ENCODE measurements at places on chromosomes 7 and 10. TPM values are rescaled to one million over a fixed set of nuclear protein-coding genes. Genes with fewer than 3 reads are reported as not detected.

NUDT1 gene
- total RNA-seq: 13.6 TPM

HBP1 gene
- 65.8 TPM for total RNA-seq

TAS2R41 gene
- not detected for total RNA-seq

LGI1 gene
- not detected for total RNA-seq

TMEM196 gene
- total RNA-seq: not detected

ADAM12 gene
- total RNA-seq: 0.35 TPM

GIMAP5 gene
- 9.0 TPM for total RNA-seq

FAM24B gene
- 1.0 TPM for total RNA-seq

SPDYE2B gene
- total RNA-seq: not detected

OR2A7 gene
- total RNA-seq: 0.22 TPM

GNAI1 gene
- total RNA-seq: 12.4 TPM

GRCh38 chr7:108201766-108202165, 71.6 kb upstream of the LAMB4 start:
- DNase-seq: no peak

- no peak for DNase-seq
Measured at GRCh38 chr10:129968853-129969183, 4.7 kb upstream of the EBF3 start.

GRCh38 chr10:26438534-26439341, 597 bp downstream of the APBB1IP start:
- peak; percentile 80 for DNase-seq

GRCh38 chr10:112759496-112759895, 190.6 kb upstream of the TCF7L2 start:
- no peak for DNase-seq

DNA sequence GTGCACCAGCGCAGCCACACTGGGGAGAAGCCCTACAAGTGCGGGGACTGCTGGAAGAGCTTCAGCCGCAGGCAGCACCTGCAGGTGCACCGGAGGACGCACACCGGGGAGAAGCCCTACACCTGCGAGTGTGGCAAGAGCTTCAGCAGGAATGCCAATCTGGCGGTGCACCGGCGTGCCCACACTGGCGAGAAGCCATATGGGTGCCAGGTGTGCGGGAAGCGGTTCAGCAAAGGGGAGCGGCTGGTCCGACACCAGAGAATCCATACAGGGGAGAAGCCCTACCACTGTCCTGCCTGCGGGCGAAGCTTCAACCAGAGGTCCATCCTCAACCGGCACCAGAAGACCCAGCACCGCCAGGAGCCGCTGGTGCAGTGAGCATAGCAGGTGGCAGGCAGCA, 12.9 kb downstream of the ZSCAN25 start:
- DNase-seq: no peak

DNA sequence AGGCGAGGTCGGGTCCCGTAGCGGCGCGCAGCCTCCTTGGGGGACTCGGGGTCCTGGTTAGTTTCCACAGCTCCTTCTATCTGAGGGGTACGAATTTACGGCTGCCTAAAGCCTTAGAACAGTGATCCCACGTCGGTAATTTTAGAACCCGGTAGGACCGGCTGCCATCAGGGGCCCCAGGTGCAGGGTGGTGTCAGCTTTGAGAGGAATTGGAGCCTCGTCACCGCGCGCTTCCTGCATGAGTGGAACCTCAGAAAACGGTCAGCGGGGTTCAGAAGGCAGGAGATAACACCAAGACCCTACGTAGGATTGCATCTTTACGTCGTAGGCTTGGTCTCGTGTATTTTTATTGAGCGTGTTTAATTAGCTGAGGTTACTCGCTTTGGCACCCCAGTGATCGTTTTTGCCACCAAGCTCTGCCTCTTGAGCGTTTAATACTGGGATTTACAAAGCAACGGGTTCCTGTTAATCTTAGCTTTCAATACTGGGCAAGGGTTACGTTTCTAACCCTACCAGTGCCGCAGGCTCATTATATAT, 443 bp downstream of the RNF32 start:
- no peak for DNase-seq

- no peak for DNase-seq
Measured at GRCh38 chr7:152336754-152337368, 98.9 kb downstream of the KMT2C start.

DNA sequence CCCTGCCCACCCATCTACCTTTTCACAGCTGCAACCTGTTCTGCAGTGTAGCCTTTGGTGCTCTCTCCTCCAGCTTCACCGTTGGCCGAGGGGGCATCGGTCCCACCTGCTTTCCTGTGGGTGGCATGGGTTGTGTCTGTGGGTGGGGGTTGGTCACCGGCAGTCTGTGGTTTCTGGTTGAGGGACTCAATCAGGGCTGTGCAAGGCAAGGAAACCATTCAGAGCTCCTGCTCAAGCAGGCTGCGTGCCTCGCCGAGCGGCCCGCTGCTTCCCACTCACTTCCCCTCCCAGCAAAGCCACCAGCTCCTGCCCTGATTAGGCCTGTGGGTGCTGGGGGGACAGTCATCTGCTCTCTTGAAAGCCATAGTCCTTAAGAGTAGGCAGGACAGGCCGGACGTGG, 9.8 kb downstream of the DNAJB12 start:
- DNase-seq: no peak

DNA sequence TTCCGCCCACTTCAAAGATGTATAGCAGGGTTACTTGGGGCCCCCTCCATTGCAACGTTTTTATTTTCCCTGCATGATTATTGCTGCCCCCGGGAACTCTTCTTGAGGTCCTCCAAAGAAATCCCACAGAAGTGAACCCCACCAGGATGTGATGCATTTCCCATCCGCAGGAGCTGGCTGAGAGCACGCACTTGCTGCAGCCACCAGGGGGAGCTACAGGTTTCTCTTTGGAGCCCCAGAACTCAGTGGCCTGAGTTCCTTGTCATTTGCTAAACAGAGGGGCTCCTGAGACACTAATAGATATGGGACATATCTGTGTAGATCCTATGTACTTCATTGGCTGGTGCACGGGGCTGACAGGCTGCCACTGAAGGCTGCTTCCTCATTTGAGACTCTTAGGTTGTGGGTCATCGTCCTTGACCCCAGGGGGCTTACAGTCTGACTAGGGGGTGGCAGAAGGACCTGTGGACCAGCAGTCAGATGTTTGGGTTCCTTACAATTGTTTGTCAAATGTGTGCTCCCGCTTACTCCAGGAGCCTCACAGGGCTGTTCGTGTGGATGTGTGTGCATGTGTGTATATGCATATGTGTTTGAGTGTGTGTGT, 52.3 kb upstream of the ENO4 start:
- no peak for DNase-seq

DNA sequence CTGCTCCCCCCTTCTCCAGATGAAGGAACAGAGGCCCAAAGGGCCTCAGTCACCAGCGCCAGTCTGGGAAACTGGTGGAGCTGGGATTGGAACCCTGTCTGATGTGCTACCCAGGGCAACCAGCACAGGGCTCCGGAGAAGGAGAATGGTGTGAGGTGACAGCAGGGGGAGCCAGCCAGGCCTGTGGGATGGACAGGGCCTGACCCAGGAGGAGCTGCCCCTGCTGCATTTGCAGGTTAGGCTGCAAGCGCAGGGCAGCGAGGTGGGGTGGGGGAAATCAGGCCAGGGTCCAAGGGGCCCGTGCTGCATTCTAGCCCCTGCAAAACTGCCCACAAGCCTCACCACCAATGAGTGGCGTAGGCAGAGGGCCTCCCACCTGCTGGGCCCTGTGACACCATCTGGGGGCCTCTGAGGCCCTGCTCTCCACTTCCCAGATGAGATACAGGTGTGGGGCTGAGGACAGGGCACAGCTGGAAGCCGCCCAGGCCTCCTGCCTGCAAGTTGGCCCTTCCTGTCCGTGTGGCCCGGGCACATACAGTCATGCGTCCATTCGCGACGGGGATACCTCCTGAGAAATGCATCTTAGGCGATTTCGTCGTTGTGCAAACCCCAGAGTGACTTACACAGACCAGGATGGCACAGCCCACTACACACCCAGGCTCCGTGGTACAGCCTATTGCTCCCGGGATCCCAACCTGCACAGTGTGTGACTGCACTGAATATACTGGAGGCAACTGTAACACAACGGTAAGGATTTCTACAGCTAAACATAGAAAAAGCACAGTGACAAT, 45.3 kb downstream of the RASGEF1A start:
- DNase-seq: peak; percentile 45

GRCh38 chr7:102122026-102122425, 164.6 kb upstream of the SH2B2 start:
- DNase-seq: no peak

DNA sequence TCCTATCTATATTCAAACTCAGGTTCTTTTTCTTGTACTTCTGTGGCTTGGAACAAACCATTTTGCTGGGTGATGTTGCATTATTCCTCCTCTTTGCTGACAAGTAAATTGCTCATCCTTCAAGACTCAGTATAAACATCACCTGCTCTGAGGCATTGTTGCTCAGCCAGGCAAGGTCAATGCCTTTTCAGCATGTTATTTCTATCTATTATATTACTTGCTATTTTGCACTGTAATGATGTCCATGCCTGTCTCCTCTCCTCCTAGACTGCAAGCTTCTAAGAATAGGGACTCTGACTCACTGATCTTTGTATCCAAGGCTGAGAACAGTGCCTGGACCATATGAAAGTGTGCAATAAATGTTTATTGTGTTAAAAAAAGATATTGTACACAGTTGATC, 293.8 kb downstream of the RNLS start:
- DNase-seq: no peak

- no peak for DNase-seq
Measured at GRCh38 chr7:13904007-13904406, 85.5 kb downstream of the ETV1 start.

DNA sequence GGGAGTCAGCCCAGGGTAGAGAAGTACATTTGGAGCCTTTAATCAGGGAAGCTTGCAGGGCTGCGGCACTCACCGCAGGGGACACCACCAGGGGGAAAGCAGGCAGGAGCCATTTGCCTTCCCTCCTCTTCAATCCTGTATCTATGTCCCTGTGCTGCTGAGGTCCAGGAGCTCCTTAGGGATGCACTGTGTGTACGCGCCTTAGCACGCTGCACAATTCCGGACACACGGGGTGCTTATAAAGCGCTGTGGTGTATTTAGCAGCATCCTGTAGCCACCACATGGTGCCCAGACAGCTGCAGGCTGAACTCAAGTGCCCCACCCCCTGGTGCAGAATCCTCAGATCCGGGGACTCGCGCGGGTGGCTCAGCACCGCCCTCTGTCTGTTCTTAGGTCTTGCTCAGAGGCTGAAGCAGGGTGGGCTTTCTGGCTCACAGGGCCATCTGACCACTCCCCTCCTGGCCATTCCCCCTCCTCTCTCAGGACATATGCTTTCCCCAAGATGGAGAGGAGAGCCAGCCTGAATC, 421.4 kb downstream of the SDK1 start:
- DNase-seq: no peak

DNA sequence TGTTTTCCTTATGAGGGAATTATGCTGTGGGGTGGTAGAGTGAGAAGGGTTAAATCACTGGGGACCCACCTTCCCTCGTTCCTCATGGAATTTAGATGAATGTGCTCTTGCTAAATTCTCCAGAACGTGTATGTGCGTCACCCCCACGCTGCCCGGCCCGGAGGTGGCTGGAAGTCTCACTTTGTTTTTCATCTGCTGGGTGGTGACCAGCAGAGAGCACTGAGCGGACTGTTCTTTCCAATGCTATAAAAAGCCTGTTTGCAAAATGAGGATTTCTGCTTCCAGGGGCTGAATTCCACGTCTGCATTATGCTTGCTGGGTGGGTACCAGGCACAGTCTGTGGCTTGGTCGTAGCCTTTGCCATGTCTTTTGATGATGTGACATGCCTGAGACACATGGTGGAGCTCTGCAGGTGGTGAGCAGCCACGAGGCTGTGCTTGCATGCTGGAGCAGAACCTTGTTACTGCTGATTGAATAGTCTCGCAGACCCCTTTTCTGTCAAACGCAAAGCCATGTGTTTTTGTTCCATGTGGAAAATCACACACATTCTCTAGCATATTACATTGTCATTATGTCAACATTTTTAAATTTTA, 31.9 kb upstream of the INSYN2A start:
- no peak for DNase-seq

DNA sequence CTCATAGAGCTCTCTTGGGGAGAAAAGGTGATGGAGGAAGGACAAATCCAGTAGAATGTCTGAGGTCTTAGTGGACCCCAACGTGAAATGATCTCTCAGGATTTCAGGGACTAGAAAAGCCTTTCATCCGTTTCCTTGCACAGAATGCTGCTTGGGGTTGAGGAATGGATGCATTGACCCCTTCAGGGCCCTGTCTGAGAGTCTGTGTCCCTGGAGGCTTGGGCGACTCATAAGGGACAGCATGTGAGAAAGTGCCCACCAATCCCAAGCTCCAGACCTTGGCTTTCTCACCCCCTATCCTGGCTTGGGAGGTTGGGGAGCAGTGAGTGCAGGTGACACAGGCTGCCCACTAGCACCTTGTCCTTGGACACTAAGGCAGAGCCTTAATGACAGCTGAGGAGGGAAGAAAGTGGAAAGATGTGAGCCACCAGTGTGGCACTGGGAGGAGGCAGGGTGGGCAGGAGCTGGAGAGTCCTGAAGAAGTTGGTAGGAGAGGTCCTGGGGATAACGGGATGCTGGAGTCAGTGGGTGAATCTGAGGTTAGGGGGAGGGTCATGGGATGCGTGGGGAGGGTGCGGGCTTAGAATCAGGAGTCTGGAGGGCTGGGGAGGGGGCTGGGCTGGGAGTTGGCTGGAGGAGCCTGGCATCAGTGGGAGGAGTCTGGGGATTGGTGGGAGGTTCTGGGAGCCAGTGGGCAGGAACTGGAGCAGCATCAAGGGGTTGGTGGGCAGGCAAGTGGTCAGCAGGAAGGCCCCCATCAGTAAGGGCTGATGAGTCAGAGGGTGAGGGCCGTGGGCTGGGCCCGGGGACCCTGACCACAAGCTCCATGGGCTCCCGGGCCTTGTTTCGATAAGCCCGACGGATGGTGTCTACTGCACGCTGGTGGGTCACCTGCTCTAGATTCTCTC, 8.6 kb downstream of the LZTS2 start:
- peak; percentile 46 for DNase-seq

DNA sequence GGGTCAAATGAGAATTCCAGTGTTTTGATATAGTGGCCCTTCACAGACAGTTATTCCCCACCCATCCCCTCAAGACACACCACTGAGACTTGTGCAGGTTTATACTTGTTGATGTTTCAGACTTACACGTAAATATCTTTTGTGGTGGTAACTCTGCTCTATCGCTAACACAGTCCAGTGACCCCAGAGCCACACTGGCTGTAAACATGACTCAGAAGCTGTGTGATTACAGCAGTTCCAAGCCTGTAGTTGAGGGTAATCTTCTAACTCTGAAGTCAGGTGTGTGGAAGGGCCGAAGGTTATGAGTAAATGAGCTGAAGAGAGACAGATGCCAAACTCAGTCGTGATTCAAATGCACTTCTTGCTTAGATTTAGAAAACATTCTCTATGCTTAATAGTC, 19.4 kb downstream of the NOBOX start:
- no peak for DNase-seq

- DNase-seq: no peak
Measured at GRCh38 chr7:85004402-85004801, 182.5 kb downstream of the SEMA3D start.

- DNase-seq: no peak
Measured at GRCh38 chr10:121085367-121085766, 234.2 kb downstream of the WDR11 start.

- no peak for DNase-seq
Measured at GRCh38 chr7:141074162-141074991, 513 bp downstream of the TMEM178B start.

GRCh38 chr10:33982995-33983394, 648.5 kb upstream of the NRP1 start:
- no peak for DNase-seq

Measured in Right ventricle myocardium inferior (tissue), 1 donor.